ENCODE measurements at places on chromosomes 2 and 18.

GRCh38 chr2:189232759-189233406 is 53.3 kb upstream of the COL5A2 start:
- DNase-seq: no peak

DNA sequence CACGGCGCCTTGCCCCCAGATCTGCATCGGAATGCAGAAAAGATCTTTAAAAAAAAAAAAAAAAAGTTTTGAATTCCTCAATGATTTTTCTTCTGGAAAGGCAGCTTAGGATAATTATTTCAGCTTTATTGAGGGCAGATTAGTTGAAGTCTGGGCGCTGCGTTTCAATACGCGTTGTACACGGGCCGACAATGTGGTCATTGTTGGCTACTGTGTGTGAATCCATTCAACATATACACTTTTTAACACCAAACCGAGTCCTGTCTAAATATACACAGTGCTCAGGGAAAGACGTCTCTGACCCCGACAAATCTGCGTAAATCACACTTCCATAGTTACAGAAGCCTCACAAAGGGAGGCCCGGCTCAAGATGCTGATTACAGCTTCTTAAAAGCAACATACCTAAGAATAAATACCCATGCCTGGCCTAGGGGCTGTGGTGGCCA is 1.4 kb upstream of the SIX3 start:
- no peak for DNase-seq

- no peak for DNase-seq
Observed at GRCh38 chr18:13572148-13572547, 154.2 kb downstream of the FAM210A start.

DNA sequence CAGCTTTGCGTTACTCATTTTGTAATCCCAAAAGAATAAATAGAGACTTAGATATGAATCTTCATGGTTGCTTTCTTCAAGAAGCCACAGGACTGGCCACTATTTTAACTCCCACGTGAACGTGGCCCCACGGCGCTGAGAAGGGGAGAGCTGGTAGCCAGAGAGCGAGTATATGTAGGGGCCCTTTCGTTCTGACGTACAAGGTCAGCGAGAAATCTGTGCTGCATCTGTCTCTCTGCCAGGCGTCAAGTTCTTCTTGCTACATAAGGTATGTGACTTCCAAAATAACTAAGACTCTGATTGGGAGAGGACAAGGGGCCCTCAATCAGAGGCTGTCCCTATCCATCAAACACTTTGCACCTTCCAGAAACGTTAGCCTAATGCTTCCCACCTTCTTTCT is 149.2 kb downstream of the PLEKHA3 start:
- no peak for DNase-seq

GRCh38 chr2:234444893-234445292 is 52.0 kb downstream of the ARL4C start:
- DNase-seq: no peak

DNA sequence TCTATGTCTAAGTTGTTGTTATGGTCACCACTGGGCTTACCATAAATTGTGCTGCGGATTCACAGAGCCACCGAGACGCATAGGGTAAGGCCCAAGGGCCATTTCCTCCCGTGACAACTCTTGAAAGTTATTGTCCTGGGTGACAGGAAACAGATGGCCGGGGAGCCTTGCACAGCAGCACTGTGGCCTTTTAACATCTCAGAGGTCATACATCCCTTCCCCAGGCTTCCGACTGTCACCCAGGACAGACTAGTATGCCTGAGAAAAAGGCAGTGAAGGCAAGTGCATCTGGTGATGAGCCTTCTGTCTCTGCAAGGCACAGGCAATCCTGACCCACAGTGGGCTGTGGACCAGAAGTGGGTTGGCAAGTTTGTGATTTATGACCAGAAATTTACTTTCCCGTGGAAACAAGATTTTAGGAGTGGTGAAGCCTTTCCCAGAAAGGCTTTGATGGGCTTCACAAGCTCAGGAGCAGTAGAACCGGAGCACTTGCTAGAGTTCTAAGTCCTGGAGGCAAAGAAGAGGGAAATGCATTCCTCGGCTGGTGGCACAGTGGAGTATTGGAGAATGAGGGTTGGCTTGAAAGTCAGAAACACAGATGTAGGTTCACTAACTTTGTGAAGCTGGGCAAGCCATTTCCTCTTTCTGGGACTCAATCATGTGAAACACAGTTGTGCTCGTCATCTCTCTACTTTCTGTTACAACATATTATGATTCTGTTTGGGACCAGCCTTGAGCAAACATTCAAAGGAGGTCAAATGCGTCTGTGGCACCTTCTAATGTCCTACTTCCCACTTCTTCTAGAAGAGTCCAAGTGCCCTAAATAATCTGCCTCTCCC is 2.0 kb upstream of the CAPN14 start:
- no peak for DNase-seq

- DNase-seq: no peak
Observed at GRCh38 chr2:238853218-238853617, 5.3 kb downstream of the TWIST2 start.

DNA sequence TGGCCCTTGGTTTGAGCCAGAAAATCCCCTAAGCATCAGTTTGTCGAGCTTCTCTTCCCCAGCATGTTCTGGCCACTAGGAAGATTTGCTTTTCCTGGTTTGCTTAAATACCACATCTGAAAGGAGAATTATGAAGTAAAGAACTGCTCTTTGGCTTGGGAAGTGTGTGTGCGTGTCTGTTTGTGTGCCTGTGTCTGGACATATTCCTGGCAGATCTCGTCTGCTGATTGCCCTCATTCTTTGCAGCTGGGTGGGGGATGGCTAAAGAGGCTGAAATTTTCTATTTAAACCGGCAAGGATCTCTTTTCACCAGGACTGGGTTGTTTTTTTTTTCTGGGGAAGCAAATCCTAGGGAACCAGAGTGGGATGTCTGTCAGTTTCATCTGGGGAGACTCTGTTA is 57.3 kb upstream of the MBOAT2 start:
- no peak for DNase-seq

- no peak for DNase-seq
Observed at GRCh38 chr2:620471-621302, 56.5 kb downstream of the TMEM18 start.

DNA sequence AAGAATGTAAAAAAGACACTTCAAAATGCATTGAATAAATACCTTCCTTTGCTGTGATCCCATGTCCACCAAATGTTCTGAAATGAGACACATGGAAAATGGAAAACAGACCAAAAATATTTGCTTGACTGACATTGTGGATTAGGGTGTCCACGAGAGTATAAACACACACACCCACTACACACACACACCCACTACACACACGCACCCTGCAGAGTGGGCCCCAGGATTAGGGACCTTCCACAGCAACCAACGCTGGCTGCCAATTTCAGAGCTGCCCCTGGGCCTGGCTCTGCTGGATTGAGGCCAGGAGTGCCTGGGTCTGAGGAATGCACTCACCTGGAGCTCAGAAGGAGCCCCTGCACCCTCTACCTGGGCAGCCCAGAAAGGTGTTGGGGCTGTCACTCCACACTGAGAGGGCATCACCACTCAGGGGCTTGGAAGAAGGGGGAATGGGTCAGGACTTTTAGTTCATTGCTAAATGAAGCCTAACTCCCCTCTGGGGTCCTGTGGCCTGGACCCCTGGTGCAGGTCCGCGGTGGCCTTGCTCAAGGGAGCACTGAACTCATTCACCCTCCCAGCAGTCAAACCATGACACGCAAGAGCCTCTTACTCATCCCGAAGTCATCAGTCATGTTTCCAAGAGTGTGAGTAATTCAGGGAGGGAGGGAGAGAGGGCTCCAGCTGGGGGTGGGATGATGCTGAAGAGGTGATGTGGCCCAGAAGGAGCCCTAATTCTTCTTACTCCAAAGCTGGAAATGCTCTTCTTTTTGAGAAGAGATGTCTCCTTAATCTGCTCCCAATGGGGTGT is 50.2 kb upstream of the PLB1 start:
- no peak for DNase-seq

DNA sequence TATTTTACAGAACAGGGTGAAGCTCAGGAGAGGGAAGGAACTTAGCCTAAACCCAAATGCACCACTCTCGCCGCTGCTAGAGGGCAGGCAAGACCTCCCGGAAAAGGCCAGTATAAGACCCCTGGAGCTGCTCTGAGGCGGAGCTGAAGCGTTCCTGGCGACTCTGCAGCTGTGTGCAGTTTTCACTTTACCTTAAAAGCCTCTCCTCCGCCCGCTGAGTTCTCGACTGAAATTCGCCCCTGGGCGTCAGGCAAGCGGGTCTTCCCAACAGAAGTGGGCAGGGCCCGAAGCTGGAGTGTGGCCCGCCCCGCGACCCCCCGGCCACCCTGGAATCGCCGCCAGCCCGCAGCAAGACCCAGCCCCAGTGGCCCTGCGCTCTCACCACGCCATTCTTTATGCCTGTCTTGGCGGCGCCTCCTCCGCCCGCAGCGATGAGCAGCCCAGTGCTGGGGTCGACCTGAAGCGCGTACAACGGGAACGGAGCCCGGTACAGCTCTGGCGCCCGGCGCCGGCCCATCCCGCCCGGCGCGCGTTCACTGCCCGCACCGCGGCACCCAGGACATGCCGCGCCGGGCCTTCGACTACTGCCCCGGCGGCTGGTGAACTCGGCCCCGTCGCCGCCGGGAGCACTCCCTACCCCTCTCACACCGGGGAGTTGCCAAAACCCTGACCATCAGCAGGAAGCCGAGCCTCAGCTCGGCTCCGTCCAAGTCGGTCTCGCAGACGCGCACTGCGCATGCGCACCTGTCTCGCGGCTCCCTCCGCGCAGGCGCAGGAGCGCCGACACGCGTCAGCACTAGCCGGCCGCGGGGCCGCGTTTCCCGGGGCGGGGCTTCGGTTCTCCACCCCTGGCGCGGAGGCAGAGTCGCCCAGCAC is at the start of gene PREB:
TSS of gene PREB (minus strand) at position 732 of the 876 bp plus-strand sequence. CDS start at position 517, 215 bp downstream.
- DNase-seq: peak; percentile 96

- DNase-seq: no peak
Observed at GRCh38 chr18:9928646-9929259, 14.9 kb downstream of the VAPA start.

GRCh38 chr2:8803658-8804379 is 33.6 kb downstream of the KIDINS220 start:
- no peak for DNase-seq

DNA sequence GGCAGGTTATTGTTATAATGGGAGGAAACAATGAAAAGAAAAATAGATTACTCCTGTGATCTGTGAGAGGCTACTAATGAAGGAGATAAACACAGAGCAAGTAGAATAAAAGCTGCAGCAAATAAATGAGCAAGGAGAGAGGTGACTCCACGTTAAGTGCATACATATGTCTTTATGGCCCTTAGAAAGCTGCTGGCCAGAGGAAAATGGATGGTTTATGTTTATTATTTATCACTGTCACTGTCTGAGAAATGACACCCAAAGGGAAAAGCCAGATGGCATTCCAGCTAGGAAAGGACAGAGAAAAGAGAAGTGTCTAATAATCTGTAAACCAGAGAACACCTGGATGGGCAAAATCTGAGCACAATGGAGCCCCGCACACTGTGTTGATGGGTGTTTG is 122.9 kb upstream of the DDX18 start:
- DNase-seq: no peak

DNA sequence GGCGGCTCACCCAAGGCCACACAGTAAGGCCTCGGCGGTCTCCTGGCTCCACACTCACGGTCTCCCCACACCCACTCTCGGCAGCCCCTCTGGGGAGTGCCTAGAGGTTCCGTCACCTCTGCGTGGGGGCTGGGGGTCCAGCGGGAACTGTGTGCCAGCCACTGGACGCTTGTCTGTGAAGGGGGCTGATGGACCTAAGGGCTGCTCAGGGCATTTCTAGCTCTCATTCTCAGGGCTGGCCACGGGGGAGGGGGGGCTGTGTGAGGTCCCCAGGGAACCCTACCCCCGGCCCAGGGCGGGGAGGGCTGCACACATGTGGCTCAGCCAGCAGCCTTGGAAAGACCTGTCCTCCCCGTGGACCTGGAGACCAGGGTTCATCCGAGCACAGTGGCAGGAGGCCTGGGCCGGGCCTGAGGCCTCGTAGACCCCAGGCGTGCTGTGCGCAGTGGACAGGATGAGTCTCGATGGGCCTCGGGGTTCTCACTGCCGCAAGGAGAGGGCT is 27.1 kb upstream of the ODC1 start:
- no peak for DNase-seq

- no peak for DNase-seq
Observed at GRCh38 chr2:206203331-206203730, 43.6 kb downstream of the EEF1B2 start.

GRCh38 chr2:5230444-5230843 is 461.7 kb upstream of the SOX11 start:
- DNase-seq: no peak

- DNase-seq: no peak
Observed at GRCh38 chr18:45270289-45270771, 344.9 kb upstream of the SLC14A2 start.

GRCh38 chr2:183542606-183543005 is 418.4 kb downstream of the NUP35 start:
- DNase-seq: no peak

DNA sequence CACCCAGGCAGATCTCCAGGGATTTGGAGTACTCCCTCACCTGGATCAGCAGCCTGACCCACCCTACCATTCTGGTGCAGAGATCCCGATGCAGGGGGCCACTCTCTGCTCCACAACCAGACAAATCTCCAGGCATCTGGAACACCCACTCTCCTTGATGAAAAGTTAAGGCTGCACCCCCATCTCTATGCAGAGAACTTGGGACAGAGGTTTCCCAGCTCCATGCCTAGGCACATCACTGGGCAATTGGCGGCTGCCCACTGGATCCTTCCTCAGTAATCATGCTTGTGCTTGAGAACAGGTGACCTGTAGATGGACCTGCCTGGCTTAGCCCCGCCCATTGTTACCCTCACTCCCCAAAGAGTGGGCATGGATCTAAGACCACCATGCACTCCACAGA is 624.9 kb downstream of the CBLN2 start:
- no peak for DNase-seq

DNA sequence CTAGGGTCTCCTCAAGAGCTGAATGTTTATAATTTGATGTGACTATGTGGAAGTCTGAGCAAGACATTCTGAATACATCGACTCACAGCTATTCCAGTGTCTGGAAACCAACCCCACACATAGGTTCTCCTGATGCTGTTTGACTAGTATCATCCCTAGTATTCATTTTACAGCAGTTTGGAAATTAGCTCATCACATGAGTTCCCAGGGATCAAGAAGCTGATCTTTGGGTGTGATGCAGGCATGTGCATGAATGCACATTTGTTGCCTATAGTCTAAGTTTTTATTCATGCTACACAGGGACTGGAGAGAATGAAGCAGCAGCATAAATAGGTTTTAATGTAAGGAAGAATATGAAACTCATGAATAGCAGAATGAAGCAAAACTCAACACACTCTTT is 284.3 kb upstream of the SPRED2 start:
- no peak for DNase-seq

GRCh38 chr2:8418721-8419120 is 263.1 kb upstream of the ID2 start:
- DNase-seq: no peak
